ENCODE measurements at places on chromosomes 16 and 17. TPM values are rescaled to one million over a fixed set of nuclear protein-coding genes. Genes with fewer than 3 reads are reported as not detected.
A peak's percentile ranks its signal among the peaks of the same experiment; 100 is the strongest.

DNA sequence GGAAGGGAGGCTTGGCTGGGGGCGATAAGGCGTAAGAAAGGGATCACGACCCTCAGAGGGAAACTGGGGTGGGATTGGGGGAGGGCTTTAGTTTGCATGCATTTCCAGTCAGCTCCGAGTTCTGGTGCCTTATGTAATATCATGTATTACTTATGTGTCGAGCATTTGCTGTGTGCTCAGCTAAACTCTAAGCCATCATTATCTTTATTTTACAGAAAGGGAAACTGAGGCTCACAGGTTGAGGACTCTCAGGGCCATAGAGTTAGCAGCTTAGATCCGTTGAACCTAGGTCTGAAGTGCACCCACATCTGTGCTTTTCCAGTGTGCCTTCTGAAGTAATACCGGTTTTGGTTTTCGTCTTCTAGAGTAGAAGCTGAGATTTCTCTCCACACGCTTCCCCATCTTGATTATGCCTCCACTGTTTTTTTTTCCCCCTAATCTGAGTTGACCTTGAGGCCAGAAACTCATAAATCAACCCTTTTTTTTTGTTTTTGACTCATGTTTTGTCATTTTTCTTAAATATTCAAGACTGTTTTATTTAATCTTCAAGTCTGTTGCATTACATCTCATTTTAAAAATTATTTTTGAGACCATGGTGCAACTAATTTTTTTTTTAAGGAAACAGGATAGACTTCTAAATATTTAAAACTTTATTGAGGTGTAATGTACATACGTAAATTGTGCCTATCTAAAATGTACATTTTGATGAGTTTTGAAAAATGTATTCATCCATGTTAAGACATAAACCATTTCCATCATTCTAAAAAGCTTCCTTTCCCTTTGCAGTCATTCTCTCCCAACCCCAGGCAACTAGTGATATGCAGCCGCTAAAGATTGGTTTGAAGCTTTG lies 741 bp downstream of the CYB5B start:
- DNase-seq: no peak

- no peak for DNase-seq
These were observed 813.9 kb downstream of the KCNJ18 start for GRCh38 chr17:22506231-22506630.

- DNase-seq: no peak
These were observed 23.3 kb downstream of the CCR7 start for GRCh38 chr17:40541873-40542557.

DNA sequence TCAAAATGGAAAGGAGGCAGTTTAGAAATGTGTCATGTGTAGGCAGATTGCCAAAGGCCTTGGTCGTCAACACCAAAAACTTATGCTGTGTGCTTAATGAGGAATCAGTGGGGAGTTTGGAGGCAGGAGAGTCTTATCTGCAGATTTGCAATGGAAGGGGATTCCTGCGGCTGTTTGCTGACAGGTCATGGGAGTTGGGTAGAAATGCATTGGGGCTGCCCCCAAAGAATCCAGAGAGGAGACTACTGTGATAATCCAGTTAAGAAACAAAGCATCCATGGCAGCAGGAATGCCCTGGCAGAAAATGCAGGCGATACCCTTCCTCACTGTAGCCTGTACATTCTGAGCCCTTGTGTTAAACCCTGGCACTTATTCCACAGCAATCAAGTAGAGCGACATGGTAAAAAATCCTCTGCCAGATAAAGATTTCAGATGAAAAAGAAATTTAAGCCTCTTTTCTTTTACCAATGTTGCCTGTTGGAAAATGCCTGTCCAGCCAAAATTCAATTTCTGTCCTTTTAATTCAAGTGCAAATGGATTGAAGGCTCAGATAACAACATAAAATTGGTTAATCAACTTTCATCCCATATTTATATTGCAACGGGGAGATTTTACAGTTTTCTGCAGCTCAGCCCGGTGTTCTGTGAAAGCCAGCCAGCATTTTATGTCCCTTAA lies 491.0 kb upstream of the CDH5 start:
- no peak for DNase-seq

- no peak for DNase-seq
These were observed 2.8 kb downstream of the PRSS33 start for GRCh38 chr16:2784358-2785100.

- DNase-seq: no peak
These were observed 182.4 kb upstream of the RBFOX1 start for GRCh38 chr16:7150230-7150629.

DNA sequence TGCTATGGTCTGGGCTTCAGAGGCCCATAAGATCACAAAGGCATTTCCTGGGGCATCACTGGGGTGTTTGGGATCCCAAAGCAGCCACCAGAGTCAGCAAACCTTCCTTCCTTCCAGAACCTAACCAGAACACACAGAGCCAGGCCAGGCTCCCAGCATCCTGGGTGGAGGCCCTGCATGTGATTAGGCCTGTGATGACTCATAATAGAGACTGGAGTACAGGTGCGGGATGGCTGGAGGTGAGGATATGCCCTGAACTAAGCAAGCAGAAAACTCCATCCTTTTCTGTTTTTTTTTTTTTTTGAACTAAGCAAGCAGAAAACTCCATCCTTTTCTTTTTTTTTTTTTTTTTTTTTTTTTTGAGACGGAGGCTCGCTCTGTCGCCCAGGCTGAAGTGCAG lies 17.7 kb upstream of the GFOD2 start:
- no peak for DNase-seq

GRCh38 chr16:14365200-14365851 lies 264.7 kb downstream of the PARN start:
- no peak for DNase-seq

DNA sequence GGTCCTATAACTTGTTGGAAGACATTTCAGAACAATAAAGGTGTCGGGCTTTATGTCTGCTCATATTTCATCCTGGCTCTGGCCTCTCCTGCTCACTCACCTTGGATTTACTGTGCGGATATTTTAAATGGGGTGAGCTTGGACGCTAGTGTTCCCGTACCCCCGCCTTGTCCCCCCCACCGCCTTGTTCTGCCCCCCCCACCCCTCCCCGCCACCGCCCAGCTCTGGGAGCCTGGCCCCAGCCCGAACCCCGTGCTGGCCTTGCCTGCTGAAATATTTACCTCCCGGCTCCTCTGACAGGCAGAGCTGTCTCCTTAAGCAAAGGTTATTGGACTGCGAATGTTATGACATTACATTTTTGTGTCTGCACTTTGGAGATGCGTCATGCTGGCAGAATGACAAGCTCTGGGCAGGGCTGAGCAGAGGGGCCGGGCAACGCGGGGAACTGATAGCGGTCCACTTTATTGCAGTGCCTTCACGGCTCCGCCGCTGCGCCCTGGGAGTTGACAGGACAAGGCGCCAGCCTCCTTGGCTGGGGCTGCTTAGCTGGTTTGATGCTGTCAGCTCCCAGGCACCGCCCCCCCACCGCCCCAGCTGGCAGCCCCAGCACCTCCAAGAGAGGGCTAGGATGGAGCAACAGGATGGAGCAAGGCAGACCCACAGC lies 222.5 kb upstream of the GSE1 start:
- DNase-seq: peak; percentile 7

- no peak for DNase-seq
These were observed 34.4 kb upstream of the XYLT2 start for GRCh38 chr17:50311483-50311882.

GRCh38 chr16:66207139-66207882 lies 159.2 kb upstream of the CDH5 start:
- no peak for DNase-seq

DNA sequence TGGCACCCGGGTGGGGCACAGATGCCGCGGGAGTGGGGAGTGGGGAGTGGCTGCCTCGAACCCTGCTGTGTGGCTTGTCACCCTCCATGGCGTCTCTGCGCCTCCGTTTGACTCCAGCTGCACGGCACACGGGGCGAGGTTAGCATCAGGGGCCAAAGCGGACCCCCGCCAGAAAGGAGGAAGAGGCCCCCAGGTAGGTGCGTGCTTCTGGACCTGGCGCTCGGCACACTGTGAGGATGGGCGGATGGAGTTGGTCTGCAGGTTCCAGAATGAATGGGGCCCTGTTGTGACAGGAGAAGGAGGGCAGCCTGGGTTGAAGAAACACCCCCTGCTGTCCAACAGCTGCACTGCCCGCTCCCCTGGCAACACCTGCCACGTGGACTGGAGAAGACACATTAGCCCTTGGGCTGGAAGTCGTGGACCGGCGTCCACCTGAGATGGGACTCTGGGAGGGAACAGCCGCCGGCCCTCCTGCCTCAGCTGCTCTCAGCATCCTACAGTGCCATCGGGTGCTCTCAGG lies 9.4 kb upstream of the FASN start:
- no peak for DNase-seq

DNA sequence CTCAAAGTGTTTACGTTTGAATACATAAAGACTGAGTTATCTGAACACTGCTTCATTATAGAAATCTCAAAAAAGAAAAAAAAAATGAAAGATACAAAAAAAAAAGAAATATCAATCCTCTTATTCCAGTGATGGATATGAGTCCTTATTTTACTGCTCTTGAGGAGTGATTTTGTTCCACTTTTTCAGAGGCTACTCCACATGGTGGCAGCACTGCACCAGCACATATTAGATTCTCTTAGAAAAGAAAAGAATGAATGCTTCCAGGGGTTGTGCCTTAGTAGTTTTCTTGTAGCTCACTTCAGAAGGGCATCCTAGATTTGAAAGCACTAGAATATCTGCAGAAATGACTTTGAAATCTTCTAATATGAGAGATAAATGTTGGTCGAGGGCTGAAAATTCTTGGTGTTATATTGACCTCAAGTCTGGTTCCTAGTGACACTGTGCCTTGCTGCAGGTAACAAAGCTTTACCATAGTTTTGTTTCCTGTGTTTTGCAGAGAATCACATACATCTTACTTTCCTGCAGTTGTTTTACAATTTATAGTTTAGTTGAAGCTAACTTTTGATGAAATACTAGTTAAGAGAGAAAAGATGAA lies 25.9 kb downstream of the AP2B1 start:
- DNase-seq: peak; percentile 46

DNA sequence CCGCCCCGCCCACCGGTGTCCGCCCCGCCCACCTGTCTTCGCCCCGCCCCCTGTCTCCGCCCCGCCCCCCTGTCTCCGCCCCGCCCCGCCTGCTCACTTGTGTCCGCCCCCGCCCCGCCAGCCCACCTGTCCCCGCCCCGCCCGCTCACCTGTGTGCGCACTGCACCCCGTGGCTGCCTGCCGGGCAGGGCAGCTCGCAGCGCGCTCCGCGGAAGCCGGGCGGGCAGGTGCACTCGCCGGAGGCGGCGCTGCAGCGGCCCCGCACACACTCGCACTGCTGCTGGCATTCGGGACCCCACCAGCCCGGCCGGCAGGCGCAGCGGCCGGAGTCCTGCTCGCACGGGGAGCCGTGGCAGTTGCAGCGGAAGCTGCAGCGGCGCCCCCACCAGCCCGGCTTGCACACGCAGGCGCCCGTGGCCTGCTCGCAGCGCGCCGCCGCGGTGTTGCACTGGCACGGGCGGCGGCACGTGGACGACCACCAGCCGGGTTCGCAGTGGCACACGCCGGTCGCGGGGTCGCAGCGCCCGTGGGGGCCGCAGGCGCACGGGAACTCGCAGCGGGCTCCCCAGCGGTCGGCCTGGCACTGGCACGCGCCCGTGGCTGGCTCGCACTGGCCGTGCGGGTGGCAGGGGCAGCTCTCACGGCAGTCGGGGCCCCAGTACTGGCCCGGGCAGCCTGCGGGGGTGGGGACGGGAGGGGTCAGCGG lies 2.1 kb downstream of the SCARF1 start:
- peak; percentile 91 for DNase-seq

DNA sequence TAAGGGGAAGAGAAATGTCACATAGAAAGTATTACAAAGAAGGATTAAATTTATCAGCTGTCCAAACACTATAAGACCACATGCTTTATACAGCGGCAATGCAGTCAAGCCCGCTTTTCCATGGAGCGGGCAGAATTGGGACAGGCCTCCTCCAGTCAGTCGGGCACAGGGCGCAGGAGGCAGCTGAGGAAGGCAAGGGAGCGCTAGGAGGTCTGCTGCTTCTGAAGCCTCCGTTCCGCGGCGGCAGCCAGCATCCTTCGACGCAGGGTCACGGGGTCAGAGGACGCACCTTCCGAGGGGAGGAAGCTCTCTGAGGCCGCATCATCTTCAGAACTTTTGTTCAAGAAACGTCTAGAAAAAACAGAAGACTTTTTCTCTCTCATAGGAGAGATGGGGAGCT lies 62.6 kb downstream of the AMFR start:
- no peak for DNase-seq

DNA sequence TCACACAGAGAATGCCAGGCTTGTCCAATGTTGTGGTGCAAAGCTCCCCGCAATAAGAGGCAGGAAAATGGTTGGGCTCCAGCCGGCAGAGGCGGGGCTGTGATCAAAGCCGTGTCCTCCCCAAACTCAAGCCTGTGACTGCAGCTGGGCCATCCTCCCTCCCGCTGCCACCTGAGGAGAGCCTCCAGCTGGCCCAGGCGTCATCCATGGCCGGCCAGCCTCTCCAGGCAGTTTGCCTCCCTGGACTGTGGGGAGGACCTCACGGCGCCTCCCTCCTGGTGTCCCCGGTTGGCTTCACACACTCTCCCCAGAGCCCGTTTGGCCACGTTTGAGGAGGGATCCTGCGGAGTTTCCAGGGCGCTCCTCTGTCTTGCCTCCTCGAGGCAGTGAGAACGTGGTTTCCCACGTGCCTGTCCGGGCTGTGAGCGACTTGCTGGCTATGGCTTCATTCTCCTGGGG lies 134.1 kb downstream of the IRF8 start:
- DNase-seq: no peak

DNA sequence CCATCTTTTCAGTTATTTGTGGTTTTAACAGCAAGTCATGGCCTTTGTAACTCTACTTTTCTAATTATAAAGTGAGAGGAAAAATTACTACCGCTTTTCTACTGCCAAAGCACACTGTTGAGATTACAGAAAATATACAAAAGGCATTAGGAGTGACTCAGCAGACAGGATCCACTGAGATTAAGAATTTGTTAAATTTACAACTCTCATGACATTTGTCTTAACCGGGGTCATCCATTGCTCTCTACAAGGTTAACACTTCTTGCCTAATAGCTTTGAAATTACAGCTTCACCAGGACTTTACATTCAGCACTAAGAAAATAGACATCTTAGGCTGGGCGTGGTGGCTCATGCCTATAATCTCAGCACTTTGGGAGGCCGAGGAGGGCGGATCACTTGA lies 93.4 kb downstream of the SSH2 start:
- DNase-seq: no peak

GRCh38 chr17:81339534-81340296 lies 44.6 kb upstream of the SLC38A10 start:
- no peak for DNase-seq

The MYO1D gene
- 26.5 TPM for total RNA-seq

The CDH15 gene
- total RNA-seq: 0.41 TPM

The KRTAP4-3 gene
- not detected for total RNA-seq

The GLYR1 gene
- total RNA-seq: 103 TPM

The SPG7 gene
- total RNA-seq: 132 TPM

The CFDP1 gene
- 102 TPM for total RNA-seq

The CSHL1 gene
- not detected for total RNA-seq

The DYNLRB2 gene
- total RNA-seq: not detected

The MIEF2 gene
- total RNA-seq: 18.8 TPM

The CD300E gene
- total RNA-seq: not detected

The CHP2 gene
- total RNA-seq: 4.7 TPM

The NTN3 gene
- 0.82 TPM for total RNA-seq

The KRTAP16-1 gene
- not detected for total RNA-seq

The DRC7 gene
- total RNA-seq: not detected

All from WTC11 (cell line).